SW 1271 (cell line): ENCODE measurements at places on chromosomes 11 and 22.

DNA sequence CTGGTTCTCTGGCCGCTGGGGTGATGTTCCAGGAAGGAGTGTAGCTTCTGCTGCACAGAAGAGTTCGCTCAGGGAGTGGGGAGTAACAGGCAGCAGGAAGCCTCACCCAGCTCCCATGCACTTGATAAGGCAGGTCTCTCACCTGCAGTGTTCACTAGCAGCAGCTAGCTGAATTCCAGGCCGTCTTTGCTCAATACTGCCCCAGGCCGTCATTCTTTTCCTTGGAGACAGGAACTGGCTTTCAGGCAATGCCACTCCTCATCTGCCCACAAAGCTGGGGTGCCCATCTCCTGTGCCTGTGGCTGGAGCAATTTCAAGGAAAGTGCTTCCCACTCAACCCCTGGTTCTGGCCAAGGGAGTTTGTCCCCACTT is 66.1 kb downstream of the ARHGAP42 start:
- no peak for DNase-seq

GRCh38 chr11:27174021-27174420 is 133.4 kb downstream of the BBOX1 start:
- no peak for DNase-seq

GRCh38 chr11:88414981-88415413 is 77.5 kb upstream of the CTSC start:
- no peak for DNase-seq

- DNase-seq, result no peak
These were observed 1349.5 kb downstream of the BRD1 start for GRCh38 chr22:48478124-48478523.

DNA sequence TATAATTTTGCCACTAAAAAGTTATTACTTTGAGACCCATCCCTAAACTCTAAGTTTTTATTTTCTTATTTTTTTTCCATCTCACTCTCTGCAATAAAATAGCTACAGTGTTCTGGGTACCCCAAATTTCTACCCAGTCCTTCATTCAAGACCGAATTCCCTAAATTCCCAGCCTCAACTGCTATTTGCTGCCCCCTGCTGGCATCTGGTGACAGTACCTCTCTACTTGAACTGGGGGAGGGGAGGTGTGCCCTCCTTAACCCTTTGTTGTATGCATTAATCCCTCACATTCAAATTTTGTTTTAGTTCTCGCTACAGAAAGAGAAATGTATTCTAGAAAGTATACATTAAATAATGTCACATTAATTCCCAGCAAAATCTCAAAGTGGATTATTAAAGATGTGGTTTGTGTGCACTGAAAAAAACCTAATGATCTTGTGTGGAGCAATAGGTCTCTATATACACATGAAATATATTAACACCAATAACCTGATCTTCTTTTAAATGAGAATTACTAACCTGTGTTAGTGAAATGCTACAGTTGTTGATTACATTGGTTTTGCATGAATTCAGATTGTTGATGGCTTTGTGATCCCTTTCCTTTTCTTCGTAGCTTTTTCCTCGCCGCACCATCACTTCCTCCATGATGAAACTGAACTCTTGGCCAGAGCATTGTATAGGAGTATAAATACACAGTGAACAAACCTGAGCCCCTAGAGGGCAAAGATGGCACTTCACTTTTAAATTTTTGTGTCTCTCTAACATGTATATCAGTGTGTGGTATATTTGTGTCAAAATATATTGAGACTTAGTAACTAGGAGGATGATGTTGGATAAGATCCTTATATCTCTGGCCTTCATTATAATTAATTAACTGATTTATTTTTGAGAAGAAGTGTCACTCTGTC is 590.0 kb downstream of the METTL15 start:
- no peak for DNase-seq

GRCh38 chr11:74011360-74012073 is 2.6 kb upstream of the UCP3 start:
- DNase-seq, result no peak

DNA sequence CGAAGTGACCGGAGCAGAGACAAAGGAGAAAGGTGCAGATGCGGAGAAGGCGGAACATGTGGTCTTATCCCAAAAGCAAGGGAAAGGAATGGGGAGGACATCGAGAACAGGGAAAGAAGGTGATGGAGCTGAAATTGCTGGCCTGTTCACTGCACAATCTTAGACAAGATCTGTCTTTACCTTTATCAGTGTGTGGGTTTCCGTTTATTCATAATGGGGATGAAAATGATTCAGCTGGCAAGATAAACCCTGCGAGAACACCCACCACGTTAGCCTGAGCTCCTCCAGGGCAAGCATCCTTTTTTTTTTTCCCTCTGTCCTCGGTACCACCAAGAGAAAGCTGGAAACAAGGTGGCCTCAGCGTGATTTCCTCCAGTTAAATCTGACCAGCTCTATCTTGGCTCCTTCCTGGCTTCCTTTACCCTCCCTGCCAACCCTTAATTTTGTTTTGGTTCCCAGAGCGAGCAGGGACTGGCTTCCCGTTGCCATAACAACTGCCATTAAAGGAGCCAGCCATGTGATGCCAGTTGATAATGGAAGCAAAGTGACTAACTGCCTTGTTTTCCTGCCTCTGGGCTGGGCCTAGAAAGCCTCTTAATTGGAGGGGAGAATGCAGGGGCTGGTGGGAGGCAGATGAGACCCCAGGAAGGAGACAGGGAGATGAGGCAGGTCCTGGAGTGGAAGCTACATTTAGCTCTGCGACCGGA is 4.2 kb downstream of the SGSM1 start:
- no peak for DNase-seq

DNA sequence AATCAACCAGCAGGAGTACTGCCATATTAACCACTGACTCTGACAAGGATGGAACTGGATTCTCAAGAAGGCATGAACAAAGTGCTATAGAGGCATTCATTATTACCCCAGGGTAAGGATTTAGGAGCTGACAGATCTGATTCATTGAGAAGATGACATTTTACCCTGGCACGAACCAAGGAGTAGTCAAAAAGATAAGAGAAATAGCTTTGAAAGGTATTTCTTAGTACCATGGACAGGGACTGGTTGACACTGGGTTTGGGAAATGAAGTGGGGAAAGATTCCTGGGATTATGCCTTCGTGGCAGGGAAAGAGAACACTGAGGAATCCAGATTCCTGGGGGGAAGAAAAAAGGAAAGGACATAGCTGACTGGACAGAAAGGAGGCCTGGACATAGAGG is 5.1 kb upstream of the SAAL1 start:
- DNase-seq, result no peak

GRCh38 chr22:22721681-22722354 is 77.4 kb downstream of the GGTLC2 start:
- DNase-seq, result no peak

GRCh38 chr22:42695294-42695693 is 25.4 kb downstream of the A4GALT start:
- DNase-seq, result no peak

DNA sequence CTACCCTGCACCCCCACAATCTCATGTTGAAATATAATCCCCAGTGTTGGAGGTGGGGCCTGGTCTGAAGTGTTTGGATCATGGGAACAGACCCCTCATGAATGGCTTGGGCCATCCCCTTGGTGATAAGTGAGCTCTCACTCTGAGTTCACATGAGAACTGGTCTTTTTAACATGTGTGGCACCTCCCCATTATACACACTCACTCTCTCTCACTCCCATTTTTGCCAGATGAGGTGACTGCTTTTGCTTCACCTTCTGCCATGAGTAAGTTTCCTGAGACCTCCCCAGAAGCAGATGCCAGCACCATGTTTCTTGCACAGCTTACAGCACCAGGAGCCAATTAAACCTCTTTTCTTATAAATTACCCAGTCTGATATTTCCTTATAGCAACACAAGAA is 32.1 kb upstream of the DRD2 start:
- no peak for DNase-seq

DNA sequence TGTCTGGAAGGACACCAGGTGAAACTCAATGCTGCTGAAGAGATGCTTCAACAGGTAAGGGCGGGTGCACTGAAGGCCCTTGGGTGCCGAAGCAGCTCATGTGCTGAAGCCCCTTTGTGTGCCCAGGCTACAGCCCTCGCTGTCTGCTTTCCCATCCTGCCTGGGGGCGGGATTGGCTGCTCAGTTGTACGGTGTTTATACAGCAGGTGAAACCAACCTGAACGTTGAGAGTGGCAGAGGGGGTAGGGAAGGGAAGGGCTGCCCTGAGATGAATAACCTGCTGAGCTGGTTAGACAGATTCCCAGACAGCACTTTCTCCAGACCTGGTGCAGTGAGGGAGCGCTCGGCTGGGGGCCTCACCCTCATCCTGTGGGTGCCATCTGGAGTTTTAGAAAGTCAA is 75.7 kb downstream of the CYB5R2 start:
- DNase-seq, result no peak

DNA sequence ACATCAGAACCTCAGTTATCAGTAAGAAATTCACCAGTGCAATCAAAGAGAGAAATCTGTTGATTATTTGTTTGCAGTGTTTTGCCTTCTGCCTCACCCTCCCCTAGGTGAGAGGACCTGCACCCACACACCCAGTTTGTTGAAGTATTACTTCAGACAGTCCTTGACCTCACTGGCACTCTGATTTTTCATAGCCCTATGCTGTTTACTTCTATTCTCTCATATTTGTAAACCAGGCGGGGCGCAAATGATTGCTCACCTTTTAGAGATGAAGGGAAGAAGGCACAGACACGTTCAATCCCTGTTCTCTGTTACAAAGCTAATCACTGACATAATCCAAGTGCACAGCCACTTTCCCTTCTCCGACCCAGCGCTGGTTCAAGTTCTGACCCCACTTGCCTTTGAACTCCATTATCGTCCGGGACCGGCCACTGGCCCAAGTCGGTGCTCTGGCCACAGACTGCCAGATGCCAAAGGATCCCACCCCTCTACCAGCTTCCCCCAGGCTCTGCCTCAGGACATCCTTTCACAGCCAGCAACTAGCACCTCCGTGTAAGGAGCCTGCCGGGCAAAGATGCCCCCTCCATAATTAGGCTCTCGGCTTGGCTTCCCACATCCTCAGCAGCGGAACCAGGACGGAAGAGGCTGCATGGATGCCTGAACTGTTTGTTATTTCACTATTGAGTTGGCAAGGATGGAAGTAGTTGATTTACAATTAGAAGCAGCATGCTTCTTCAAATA is 1.7 kb downstream of the ETS1 start:
- DNase-seq, result no peak

GRCh38 chr11:36186340-36187175 is 102.7 kb downstream of the COMMD9 start:
- no peak for DNase-seq

- no peak for DNase-seq
These were observed 668 bp upstream of the CHST1 start for GRCh38 chr11:45665933-45666647.

GRCh38 chr11:110645253-110645652 is 67.0 kb downstream of the ARHGAP20 start:
- DNase-seq, result no peak

DNA sequence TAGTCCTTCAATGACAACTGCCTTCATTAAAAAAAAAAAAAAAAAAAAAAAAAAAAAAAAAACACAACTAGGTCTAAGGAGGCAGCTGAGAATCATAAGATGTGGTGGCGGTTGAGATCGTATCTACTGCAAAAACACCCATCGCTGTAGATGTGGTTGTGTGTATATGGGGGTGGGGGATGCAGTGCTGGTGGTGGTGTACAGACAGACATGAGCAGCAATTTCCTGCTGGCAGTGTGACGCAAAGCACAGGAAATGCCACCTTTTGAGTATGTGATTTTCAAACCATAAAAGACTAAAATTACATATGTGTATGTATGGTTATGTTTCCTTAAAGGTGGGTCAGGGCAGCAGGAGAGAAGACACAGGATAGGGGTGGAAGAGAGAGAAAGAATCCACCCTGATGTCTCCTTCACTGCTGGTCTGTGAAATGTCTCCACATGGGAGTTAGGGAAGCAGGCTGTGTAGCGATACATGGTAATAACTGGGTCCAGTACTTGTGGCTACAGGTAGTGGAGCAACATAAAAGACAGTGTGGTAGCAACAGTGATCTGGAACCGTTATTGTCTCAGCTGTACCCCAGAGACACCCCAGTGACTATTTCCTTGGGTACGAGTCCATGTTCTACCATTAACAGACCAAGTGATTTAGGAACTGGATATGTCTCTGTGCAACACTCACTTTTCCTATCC is 57.9 kb downstream of the SYTL2 start:
- DNase-seq, result no peak

GRCh38 chr11:86117001-86117711 is 48.3 kb upstream of the PICALM start:
- no peak for DNase-seq

DNA sequence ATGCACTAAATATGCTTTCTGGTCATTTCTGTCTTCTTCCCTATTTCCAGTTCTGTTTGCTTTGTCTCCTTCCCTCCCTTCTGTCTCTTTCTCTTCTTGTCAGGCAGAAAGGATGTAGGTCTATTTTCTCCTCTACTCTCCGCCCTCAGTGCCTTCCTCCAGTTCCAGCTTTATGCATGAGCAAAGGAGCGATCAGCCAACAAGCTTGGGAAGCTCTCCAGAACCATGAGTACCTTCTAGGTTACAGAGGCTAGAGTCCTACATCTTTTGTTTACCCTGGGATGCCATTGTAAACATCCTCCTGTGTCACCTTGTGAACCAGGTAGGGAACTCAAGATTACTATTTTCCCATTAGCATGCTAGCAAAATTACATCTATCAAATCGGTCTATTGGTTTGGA is 7.9 kb upstream of the SPON1 start:
- no peak for DNase-seq

GRCh38 chr11:23990346-23991164 is 506.3 kb upstream of the LUZP2 start:
- DNase-seq, result no peak

- DNase-seq, result no peak
These were observed 145.7 kb downstream of the TTC17 start for GRCh38 chr11:43504316-43504950.

DNA sequence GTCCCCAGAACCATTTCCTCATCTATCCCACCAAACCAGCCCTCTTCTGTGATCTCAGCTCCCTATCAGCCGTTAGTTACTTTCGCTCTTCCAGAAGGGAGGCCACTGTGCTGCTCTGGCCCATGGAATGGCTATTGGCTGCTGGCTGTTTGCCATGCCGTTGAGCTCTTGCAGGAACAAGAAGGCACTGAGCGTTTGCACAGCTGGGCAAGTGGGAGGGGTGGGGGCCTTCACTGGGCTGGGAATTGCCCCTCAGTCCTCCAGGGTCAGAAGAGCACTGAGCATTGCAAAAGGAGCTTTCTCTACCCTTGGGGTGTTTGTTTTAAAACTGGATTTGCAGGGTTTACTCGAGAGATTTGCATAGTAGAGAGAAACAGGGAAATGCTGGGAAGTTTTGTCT is 129.0 kb upstream of the PARVA start:
- DNase-seq, result no peak

DNA sequence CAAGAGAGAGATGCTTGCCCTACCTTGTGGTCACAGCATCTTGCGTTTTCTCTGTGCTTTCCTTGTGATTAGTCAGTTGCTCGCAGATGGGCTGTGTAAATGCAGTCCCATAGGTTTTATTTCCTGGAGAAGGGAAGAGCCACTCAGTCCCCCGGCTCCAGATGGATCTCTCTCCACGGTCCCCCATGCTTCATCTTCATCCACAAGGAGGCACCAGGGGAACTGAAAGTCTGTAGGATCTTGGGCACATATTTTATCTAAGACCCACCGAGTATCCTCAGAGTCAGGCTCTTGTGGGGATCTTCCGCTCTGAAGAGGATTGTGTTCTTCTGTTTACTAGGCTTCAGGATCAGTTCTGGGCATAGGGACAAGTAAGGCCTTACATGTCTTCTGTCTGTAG is 66.8 kb upstream of the E2F8 start:
- no peak for DNase-seq

- no peak for DNase-seq
These were observed 104.1 kb downstream of the ETS1 start for GRCh38 chr11:128483211-128483788.

GRCh38 chr22:46929046-46929709 is 166.7 kb downstream of the TBC1D22A start:
- no peak for DNase-seq
